ENCODE measurements at places on chromosomes 5 and 9.

DNA sequence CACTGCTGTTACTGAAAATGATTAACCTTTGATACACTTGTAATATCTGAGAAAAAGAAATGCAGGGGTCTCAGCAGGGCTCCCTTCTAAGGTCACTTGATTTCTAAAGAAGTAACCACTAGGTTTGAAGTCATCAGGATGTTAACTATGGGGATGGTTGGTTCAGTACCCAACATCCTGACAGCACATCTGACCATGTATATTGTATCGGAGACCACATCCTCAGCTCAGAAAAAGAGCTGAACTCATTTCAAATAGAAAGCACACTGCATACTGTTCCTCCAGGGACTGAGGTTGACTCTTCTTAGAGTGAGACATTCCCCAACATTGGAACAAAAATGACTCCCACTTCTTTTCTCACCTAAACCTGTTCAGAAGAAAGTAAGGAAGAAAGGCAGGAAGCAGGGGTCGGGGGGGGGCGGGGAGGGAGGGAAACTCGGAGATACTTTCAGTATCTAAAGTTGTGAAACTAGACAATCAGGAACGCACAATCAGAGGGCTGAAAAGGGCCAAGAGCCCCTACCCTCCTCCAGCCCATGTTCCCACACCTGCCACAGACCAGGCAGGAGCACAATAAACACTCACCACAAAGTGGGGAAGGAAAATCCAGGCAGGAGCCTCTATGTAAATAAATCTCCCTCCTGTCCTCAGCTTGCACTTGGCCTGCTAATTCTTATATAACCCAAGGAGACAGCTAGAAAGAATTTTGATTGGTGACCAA lies 730 bp upstream of the GZMA start:
- no peak for DNase-seq

GRCh38 chr5:39919876-39920275 lies 495.1 kb upstream of the DAB2 start:
- DNase-seq, result no peak

- DNase-seq, result peak; percentile 51
Observed at GRCh38 chr9:7298123-7298522, 501.5 kb downstream of the DMAC1 start.

GRCh38 chr9:6123416-6123815 lies 92.2 kb upstream of the IL33 start:
- DNase-seq, result no peak

- no peak for DNase-seq
Observed at GRCh38 chr5:122500245-122501088, 188.4 kb downstream of the SNCAIP start.

DNA sequence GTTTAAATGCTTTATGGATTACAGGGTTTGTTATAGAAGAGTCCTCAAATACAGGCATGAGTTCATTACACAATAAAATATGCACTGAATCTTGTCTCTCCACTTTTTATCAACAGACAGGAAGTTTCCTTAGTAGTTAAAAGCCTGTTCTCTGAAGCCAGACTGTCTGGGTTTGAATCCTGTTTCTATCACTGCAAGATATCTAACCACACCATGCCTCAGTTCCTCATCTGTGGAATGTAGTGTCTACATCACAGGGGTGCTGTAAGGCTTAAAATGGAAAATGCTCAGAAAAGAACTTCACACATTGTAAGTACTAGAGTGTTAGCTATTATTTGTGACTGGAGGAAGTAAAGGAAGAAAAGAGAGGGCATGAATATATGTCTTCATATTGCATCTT lies 9.3 kb downstream of the LIX1 start:
- no peak for DNase-seq

- DNase-seq, result no peak
Observed at GRCh38 chr9:9494336-9494735, 1118.5 kb downstream of the PTPRD start.

DNA sequence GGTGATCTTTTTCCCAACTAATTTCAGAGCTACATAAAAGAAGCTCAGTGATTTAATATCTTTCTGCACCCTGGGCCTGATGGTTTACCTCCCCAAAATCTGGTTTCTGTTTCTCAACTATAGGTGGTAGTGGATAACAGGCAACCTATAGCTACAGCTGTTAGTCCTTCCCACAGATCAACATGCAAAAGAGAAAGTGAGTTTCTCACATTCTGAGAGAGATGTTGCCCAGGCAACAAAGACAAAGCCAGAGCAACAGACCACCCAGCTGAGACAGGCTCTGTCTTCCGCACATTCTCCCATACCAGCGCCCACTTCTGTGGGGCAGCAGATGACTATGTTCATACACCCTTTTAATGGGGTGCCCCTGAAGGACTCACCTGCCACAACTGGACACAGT lies 40.7 kb upstream of the PPP2R2B start:
- no peak for DNase-seq

- DNase-seq, result no peak
Observed at GRCh38 chr9:117671468-117671867, 32.7 kb upstream of the TLR4 start.

DNA sequence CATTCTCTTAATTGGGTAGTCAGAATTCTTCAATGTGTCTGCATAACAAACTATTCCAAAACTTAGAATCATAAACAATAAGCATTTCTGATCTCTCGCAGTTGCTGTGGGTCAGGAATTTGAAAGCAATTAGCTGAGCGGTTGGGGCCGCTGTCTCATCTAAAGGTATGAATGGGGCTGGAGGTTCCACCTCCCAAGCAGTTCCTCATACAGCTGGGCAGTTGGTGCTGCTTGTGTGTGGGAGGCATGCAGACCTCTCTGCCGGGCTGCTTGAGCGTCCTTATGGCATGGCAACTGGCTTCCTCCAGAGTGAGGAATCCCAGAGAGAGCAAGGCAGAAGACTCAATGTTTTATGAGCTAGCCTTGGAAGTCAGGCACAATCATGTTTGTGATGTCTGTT lies 30.2 kb upstream of the SEMA4D start:
- DNase-seq, result no peak

DNA sequence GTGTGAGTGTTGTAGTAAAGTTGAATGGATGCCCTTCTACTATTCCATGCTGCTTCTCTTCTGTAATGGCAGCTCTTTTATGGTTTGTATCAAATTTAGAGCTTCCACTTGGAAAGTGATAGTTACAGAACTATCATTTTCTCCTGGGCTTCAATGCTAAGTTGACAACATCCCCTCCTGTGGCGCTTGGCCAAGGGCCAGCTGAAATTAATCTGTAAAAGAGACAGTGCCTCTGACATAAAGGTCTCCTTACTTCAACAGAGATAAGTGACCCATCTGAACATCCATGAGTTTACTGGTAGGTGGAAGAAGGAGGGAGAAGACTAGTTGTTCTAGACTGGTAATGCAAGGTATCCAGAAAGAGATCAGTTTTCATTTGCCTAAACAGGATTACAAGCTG lies 39.7 kb downstream of the CHSY3 start:
- DNase-seq, result no peak

DNA sequence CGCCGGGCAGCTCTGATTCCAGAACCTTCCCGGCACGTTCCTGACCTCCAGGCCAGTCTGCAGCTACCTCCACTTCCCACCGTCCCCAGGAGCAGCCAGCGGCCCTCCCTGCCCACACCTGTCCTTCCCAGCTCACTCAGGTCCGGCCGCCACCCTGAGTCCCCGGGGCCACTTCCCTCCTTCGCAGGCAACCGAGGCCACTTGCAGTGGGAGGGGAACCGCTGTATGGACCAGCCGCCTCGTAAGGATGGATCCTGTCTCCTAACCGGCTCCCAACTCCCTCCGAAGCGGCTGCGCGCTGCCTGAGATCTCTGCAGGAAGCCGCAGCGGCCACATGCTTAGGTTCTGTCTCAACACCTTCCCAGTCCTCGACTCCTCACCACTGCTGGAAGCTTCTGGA lies 7.5 kb downstream of the TMEM250 start:
- DNase-seq, result no peak

DNA sequence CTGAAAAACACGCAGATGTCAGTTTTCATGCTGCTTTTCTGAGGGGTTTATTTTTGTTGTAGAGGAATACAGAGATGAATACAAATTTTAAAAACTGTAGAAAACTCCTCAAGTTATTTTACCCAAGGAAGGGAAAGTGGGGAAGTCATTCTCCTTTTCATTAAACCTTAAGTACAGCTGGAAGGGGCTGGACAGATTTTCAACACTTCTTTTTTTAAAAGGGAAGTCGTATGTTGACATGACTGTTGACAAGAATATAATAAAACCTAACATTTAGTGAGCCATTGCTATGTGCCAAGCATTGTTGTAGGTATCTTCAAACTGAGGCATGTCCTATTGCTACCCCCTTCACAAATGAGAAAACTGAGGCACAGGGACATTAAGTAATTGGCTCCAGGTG lies 235.7 kb upstream of the ELL2 start:
- no peak for DNase-seq

GRCh38 chr5:57976506-57976905 lies 483.4 kb downstream of the PLK2 start:
- no peak for DNase-seq

GRCh38 chr9:125436613-125437443 lies 175.2 kb downstream of the GAPVD1 start:
- no peak for DNase-seq

DNA sequence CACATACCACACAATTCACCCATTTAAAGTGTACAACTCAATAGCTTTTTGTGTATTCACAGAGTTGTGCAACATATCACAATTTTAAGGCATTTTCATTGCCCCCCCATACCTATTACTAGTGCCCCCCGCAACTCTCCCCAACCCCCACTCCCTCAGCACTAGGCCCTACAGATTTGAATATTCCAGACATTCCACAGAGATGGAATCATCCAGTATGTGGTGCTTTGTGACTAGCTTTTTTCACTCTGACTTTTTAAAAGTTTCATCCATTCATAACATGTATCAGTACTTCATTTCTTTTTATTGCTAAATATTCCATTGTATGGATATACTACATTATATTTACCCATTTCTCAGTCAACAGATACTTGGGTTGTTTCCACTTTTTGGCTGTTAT lies 102.9 kb upstream of the LRRTM2 start:
- no peak for DNase-seq

GRCh38 chr5:56269216-56269927 lies 36.2 kb upstream of the ANKRD55 start:
- DNase-seq, result no peak

- DNase-seq, result no peak
Observed at GRCh38 chr9:88433583-88434255, 45.5 kb downstream of the SPIN1 start.

DNA sequence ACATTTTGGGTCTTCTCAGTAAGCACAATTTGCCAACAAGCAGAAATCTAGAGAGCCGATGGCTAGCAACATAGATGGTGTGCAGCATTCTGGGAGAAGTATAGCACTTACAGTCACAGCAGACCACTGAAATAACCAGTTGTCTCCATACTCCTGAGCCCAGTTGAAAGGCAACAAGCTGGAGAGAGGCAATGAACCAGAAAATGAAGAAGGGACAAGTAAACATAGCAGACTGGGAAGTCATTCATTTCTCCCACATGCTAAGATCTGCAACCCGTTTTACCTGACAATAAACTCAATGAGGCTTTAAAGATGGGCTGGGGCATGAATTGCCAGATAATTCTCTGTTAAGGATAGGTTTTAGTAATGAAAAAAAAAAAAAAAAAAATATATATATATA lies 575.6 kb upstream of the GRAMD2B start:
- no peak for DNase-seq

- no peak for DNase-seq
Observed at GRCh38 chr5:158486566-158486965, 613.1 kb downstream of the EBF1 start.

- DNase-seq, result no peak
Observed at GRCh38 chr5:151219789-151220188, 4.1 kb downstream of the CCDC69 start.

- DNase-seq, result no peak
Observed at GRCh38 chr9:94866770-94867169, 140.3 kb downstream of the AOPEP start.

DNA sequence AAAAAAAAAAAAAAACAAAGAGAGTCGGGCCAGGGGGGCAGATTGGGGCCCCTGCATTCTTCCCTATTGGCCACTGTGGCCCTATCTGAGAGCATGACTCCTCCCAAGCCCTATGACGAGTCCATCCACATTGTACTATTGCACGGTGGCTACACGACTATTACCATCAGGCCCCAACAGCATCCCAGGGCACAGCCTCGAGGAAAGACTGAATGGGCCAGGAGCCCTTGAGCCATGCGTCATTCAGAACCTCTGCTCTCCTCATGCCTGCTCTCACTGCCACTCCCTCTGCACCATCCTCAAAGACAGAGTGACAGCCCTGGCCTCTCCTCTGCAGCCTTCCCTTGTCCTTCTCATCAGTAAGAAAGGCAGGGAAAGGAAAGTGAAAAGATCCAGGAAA lies 20.2 kb upstream of the ORM1 start:
- DNase-seq, result no peak

DNA sequence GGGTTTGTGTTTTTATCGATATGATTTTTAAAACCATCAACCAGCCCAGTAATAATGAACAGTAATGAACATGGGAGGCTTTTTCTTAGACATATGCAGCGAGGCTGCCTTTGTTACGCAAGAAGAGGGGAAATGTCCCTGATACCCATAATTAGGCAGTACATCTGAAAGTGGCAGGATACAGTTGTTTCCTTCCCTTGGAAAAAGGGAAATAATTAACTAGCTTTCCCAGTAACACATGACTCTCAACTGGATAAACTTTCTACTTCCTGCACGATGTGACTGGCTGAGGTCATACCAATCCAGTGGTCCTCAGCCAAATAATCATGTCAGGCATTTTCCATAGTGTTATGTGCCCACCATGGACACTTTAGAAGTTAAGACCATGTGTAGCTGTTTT lies 431.6 kb upstream of the C9orf72 start:
- no peak for DNase-seq

GRCh38 chr5:122099060-122099790 lies 21.2 kb upstream of the LOX start:
- DNase-seq, result no peak

DNA sequence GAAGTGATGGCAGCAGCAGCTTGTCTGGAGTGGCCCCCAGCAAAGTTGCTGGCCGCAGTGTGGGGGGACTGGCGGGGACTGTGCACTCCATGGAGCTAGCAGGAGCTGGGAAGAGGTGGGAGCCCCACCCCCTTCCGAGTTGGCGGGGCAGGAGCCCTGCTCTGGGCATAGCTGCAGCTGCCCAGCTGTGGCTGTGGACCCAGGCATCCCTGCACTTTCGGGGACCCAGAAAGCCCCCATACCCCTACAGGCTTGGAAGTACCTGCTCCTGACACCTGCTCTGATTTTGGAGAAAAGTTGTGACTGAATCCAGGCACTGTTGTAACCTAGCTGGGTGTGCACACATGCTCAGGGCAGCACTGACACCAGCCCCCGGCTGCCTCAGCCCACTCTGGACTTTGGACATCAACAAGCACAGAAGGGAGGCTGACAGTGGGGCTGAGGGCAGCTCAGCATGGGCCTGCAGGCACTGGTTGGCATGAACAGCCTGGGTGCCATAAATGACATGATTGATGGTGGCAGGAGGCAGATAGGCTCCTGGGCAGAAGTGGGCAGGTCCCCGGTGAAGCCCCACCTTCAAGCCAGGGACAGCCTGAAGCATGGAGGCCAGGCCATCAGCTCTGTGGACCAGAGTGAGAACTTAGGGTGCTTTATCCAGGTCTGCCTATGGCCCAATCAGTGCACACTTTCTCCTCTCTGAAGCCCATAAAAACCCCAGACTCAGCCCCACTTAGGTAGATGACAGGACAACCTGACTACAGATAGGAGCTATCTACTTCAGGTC lies 12.6 kb downstream of the LMBRD2 start:
- DNase-seq, result no peak

Data from activated naive CD8-positive, alpha-beta T cell treated with anti-CD3 and anti-CD28 coated beads, Interleukin-2, amount 50 U/mL, for 24 hours (primary cell).